C1 segment of cervical spinal cord (tissue), 14 donors: ENCODE measurements at places on chromosomes 2 and 18.
A peak's percentile ranks its signal among the peaks of the same experiment; 100 is the strongest.

- no peak for DNase-seq
Measured at GRCh38 chr18:53771664-53772063, 452.8 kb downstream of the MBD2 start.

- no peak for DNase-seq
Measured at GRCh38 chr2:181183878-181184542, 203.6 kb downstream of the UBE2E3 start.

DNA sequence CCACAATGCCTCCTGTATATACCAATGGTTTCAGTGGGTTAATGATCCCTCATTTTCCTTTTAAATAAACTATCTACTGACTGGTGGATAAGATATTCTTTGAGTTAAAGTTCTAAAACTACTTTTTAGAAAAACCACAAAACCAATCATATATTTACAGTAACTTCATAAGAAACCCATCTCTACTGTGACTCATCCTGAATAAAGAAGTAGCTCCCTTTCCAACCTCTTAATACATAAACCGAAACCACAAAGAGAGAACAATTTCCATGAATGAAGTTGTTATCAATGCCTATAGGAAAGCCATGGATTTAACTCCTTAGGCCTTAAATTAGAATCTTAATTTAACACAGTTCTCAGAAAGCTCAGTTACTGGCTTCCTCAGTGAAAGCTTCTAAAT is 227.0 kb upstream of the SMAD7 start:
- DNase-seq, result no peak

GRCh38 chr18:12278741-12279682 is 24.9 kb downstream of the CIDEA start:
- peak; percentile 81 for DNase-seq

DNA sequence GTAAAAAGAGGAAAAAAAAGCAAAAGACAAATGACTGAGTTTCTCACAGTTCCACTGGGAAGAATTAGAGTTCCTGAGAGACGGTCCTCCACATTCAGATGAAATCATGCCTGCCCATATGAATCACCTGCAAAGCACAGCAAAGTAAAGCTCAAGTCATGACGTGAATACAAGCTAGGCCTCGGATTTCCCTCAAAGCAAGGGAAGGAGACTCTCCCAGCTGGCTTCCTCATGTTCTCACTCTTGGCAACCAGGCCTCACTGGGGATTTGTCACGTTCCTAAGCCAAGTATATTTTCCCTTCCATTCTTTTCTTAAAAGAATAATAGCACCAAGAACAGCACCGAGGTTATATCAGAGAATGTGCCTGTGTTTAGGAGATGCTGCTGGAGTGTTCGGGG is 47.0 kb downstream of the CYP27C1 start:
- DNase-seq, result no peak

- DNase-seq, result no peak
Measured at GRCh38 chr2:130767408-130767775, 12.1 kb downstream of the AMER3 start.
